ENCODE measurements at places on chromosomes 5 and 9. TPM values are rescaled to one million over a fixed set of nuclear protein-coding genes. Genes with fewer than 3 reads are reported as not detected.
A peak's percentile ranks its signal among the peaks of the same experiment; 100 is the strongest.

Gene HTR4
- 1.6 TPM for total RNA-seq

Gene TEX48
- total RNA-seq, result not detected

DNA sequence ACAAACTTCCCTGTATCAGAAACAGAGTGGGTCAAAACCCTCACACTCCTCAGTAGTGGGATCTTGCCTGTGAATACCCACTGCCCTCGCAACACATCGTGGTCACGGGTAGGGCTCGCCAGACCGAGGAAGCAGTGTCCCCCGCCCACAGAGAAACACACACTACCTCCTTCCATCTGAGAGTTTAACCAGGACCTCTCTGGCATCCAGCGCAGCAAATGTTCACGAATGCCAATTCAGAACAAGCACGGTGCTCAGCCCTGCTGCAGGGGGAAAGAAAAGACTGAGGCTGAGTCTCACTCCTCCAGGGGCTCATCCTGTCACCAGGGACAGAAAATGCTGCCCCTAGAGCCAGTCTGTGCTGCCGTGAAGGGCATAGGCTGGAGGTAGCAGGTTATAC lies 42.5 kb upstream of the SYNPO start:
- DNase-seq, result peak; percentile 47

- no peak for DNase-seq
These were observed 128.8 kb downstream of the FER start for GRCh38 chr5:108876451-108876850.

Gene SUSD3
- total RNA-seq, result 0.37 TPM

- no peak for DNase-seq
These were observed 19.0 kb upstream of the BARX1 start for GRCh38 chr9:93974151-93974550.

GRCh38 chr9:86838519-86839497 lies 108.5 kb downstream of the GAS1 start:
- DNase-seq, result peak; percentile 81

GRCh38 chr5:168468836-168469235 lies 17.4 kb upstream of the RARS1 start:
- DNase-seq, result no peak

DNA sequence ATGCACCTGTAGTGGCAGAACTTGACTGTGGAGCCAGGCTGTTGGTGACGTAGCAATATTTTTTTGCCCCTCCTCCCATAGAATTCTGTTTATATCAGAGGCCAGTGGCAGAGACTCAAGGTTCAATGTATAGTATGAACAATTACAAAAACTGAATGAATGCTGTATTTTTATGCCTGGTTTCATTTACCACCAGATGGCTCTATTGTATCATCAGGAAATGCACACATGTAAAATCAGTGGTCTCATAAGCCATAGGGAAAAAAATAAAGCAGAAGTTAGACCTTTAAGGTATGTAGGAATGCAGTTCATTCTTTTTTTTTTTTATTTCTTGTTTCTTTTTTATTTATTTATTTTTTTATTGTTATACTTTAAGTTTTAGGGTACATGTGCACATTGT lies 43.6 kb downstream of the CCDC192 start:
- no peak for DNase-seq

Gene LAMC3
- total RNA-seq, result 0.11 TPM

DNA sequence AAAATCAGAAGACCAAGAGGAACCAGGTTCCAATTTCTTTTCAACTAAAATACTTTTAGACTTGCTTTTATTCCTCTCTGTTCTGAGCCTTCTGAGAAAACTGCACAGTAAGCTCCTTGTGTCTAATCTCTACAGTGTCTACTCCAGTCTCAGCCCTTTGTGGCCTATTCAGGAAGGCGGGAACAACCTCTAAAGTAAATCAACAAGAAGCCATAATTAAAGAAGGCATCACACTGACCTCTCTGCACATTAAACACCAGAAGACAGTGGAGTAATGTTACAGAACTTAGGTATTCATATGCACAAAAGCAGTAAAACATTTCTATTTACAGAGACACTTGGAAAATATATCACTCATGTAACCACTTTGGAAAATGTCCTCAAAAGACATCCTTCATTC lies 14.9 kb downstream of the XPA start:
- DNase-seq, result no peak

Gene NR4A3
- 7.1 TPM for total RNA-seq

DNA sequence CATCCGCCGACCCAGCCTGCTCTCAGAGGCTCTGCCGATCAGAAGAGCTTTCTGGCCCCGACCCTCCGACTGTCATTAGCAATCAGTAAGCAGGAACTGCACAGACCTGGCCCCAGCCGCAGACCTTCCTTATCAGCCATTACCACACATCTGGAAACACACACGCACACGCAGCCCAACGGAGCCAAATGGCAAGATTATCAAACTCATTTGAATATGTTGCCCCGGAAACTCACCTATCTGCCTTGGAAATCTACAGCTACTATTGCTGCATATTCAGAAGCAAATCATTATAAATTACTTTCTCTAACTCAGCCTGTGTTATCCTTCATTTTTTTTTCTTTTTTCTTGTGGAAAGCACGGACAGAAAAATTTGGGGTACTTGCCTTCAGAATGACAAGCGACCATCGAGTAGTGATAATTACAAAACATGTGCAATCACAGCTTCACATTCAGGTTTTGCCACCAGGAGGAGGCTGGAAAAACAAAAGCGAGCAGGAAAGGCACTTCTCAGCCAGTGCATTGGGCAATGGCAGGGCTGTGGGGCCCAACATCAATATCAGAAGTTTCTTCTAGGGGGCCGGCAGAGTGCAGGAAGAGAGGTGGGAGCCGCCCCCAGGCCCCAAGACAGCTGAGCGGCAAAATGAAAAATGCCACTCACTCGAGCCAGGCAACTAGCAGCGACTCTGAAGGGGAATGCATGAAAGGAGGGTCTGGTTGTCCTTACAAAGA lies 122.3 kb downstream of the VAV2 start:
- no peak for DNase-seq

- no peak for DNase-seq
These were observed 4.4 kb downstream of the UGCG start for GRCh38 chr9:111900858-111901612.

- no peak for DNase-seq
These were observed 9.6 kb downstream of the GMCL2 start for GRCh38 chr5:178177569-178177968.

- DNase-seq, result no peak
These were observed 500.1 kb downstream of the EFNA5 start for GRCh38 chr5:107170620-107171019.
